ENCODE measurements at places on chromosomes 13 and 19.

- DNase-seq, result no peak
Observed at GRCh38 chr13:75384879-75385707, 96.9 kb downstream of the TBC1D4 start.

DNA sequence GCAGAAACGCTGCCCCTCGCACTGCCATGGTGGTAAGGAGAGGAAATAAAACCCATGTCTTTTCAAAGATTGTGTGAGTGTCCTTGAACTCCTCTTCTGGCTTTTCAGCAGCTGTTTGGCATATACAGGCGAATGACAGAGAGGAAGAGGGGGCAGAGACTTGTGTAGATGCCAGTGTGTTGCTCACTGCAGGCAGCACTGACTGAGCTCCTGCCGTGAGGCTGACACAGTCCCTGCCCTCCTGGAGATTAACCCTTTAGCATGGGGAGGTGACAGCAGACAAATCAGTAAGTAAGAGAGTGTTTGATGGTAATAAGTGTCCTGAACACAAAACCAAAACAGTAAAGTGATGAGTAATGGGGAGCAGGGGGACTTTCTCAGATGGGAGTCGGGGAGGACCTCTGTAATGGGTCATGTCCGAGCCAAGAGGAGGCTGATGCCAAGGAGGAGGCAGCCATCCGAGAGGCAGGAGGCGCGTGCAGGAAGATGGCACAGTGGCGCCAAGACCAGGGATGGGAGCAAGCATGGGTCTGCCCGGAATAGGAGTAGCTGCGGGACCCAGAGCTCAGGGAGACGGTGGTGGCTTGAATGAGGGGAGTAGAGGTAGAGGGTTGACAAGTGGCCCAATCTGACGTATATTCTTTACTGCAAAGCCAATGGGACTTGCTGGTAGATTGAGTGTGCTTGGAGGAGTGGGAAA, 182.2 kb downstream of the FOXO1 start:
- DNase-seq, result no peak

DNA sequence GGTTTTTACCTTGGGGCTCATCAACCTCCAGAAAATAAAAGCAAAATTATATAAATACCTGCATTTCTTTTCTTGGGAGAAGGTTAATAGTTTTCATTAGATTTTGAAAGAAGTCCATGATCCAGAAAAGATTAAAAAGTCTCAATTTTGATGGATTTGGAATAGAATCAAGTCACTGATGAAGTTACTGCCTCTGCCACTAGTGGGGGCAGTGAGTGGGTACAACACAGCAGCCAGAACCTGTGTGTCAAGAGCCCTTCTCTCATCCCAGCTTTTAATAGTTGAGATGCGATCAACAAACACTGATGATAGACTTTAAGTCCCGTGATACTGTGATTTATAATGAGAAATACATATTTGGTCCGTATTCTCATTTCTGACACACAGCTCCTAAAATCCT, 686.7 kb downstream of the DIAPH3 start:
- no peak for DNase-seq

DNA sequence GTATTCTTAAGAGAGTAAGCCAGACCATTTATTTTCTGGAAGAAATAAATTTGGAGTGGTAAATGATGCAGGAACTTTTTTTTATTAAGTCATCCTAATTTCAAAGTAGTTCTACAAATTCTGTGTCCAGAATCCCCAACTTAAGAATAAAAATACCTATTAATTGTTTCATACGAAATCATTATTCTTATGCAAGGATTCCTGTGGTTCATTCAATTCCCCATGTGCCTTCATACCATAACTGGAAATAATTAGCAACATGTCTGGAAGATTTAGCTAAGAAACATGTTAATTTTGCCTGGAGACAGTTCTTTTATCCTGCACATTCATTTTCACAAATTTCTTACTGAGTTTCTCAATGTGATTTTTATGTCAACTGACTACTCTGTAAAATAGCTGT, 408.6 kb downstream of the PCDH9 start:
- DNase-seq, result no peak

- DNase-seq, result peak; percentile 31
Observed at GRCh38 chr19:43639519-43640423, at the start of gene CADM4. Gene CADM4, minus strand, starts transcription at chr19:43639850. Its CDS starts 60 bp downstream, at chr19:43639790.

- DNase-seq, result no peak
Observed at GRCh38 chr19:13262450-13262849, 112.2 kb downstream of the IER2 start.

DNA sequence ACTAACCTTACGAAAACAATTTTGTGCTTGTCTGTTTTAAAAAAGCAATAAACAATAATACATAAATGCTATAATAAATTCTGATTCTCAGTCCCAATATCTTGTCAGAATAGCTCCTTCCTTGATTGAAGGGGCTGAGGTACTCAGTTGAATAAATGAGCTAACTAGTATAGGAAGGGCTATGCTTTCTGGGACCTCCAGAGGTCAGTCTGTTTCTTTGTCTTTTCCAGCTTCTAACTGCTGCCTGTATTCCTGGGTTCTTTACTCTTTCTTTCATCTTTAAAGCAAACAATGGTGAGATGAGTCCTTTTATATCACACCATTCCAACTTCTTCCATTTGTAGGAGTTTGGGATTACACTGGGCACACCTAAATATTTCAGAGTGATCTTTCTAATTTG, 1297.0 kb upstream of the ATXN8OS start:
- DNase-seq, result no peak

DNA sequence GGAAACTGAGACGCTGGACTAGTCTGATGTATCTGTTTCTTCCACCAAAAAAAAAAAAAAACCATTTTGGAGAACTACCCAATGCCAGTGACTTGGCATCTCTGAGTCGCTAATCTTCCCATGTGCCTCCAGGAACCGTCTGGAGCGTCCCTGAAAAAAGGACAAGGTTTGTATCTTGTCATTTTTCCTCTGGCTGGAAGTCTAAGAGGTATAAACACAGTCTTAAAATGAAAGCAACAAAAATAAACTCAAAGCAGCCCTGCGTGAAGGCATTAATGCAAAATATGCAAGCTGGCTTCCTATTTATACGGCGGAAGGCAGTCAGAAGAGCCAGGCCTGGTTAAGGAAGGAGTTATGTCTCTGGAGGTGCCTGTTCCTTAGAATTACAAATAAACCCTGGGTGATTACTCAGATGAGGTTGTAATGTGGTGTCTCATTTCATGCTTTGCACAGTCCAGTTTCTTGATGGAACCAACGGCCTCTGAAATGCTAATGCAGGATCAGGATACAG, 20.3 kb downstream of the ACTN4 start:
- DNase-seq, result no peak
